T-cell (primary cell): ENCODE measurements at places on chromosomes 11 and 22.
A peak's percentile ranks its signal among the peaks of the same experiment; 100 is the strongest.

DNA sequence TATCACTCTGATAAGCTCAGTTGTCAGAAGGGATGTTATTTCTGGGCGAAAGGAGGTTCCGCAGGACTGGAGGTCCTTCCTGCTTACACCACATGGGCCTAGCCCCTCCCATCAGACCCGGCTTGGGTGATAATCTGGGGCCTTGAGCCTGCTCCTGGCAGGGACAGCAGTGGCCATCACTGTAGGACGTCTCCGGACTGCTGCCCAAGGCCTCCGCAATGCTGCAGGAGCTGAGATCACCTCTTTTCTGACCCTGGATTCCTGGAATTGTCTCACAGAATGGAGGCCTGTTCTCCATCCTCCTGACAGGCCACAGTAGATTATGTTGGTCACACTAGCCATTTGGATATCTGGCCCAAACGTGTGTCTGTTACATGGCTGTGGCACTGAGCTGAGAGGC lies 9.2 kb upstream of the BIK start:
- no peak for DNase-seq

DNA sequence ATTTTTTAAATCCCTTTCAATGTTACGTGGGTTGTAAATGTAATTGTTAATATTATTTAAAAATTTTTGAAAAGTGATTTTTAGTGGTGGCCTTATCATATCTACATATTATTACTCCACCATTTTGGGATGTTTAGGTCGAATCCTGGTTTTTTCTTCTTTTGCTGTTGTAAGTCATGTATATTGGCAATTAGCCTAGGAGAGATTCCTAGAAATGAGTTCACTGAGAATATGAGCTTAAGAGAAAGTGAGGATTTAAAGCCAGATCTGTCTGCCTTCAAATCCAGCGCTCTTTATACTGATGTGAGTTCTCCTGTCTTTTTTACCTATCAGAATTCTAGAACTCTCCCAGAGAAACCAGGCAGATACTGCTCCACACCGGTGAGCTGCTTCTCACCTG lies 56.1 kb downstream of the PTPRJ start:
- no peak for DNase-seq

DNA sequence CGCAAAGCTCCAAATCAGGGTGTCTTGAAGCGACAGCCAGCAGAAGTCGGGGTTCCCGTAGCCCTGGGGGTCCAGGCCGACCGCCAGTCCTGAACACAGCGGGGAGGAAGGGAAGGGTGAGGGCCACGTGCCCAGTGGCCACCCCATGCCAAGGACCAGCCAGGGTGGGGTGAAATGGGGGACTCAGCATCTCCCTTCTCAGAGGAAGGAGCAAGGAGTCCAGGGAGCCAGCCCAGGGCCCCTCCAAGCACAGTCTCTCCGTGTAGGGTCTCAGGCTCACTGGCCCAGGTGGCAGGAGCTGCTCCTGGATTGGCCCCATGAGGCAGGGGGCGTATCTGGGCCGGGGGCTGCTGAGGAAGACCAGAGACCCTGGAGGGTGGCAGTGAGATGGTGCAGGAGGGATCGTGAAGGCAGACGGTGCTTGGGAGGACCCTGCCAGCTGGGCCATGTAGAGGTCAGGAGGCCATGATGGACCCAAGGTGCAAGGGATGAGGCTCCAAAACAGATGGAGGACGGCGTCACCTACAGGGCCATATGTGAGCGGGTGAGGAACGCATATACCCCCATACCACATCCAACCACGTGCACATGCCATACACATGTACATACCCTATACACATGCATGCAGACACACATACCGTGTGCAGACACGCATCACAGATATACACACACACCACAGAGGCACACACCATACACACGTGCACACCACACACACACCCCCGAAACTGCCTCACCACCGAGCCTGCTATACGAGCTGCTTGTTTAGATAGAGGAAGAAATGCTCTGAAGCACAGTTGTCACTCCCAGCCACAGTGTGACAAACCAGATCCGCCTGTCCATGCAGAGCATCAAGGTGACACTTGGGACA lies 34.4 kb downstream of the TRMU start:
- no peak for DNase-seq

DNA sequence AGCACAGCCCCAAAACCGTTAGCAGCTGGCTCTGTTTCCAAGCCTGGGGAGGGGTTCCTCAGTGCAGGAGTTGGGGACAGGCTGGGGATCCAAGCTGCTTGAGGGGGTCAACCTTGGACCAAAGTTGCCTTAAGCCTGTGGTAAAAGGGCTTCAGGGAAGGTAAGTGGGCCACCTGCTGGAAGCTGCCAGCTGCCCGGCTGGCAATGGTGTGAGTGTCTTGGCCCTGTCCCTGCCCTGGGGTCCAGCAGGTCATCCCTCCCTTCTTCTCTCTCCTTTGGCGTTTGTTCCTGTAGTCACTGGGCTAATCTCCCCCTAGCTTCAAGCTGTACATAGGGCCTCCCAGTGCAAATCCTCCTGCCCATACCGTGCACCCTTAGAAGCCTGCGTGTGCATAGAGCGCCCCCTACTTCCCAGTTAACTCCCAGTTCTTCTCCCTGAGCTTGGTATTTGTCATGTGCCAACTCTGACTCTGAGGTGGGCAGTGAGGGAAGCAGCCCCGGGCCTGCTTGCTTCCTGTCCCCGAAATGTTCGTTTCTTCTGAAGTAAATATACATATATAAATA lies 4.4 kb downstream of the TMEM258 start:
- no peak for DNase-seq

DNA sequence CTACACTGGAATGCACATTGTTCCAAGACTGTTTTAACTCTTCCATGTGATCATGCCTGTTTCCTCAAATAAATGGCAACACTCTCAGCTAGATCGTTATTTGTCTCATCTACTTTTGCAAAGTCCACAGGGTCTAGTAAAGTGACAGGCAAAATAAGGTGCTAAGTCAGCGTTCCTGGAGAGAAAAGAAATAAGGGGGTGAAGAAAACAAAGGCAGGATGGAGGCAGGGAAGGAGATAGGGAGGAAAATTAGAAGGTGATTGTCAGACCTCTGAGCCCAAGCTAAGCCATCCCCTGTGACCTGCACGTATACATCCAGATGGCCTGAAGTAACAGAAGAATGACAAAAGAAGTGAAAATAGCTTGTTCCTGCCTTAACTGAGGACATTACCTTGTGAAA lies 132.1 kb downstream of the RAB38 start:
- DNase-seq = no peak

DNA sequence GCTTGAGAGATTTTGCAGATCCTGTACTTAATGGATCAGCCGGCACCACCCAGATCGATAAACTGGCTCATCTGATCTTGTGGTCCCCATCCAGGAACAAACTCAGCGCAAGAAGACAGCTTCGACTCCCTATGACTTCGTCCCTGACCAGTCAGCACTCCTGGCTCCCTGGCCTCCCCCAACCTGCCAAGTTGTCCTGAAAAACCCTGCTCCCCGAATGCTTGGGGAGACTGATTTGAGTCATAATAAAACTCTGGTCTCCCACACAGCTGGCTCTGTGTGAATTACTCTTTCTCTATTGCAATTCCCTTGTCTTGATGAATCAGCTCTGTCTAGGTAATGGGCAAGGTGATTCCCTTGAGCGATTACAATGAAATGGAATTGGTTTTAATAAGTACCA lies 29.5 kb downstream of the OR2AG2 start:
- DNase-seq = no peak

DNA sequence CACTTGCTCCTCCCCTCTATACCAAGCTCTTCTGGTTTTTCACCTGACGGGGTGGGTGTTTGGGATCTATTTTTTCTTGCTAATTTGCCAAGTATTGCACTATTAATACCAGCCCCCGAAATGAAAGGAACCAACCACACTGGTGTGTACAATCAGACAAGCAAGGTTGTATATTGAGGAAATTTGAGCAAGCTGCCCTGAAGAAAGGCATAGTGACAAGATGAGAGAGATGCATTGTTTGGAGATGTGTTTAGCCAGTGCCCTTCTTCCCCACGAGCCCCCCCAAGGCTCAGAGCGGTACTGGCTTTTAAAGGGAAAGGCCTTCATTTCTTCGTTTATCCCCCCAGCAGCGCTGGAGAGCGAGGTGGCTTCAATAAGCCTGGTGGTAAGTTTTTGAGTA lies 15.2 kb upstream of the GAS2L1 start:
- DNase-seq = no peak

- DNase-seq = no peak
These were observed 113.1 kb upstream of the TTC12 start for GRCh38 chr11:113201054-113201818.

DNA sequence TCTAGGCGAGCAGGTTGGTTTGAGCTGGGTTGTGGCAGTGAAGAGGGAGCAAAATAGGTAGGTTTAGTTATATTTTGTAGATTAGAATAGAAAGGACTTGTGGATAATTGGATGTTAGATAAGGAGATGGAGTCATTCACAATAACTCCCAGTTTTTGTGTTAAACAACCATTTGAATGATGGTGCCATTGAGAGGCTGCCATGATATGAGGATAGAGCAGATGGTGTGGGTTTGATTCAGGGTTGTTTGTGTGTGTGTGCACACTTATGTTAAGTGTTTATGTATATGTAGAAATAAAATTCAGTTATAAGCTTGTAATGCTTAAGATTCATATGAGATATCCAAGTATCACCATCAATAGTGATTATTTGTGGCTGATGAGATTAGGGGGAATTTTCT lies 166.6 kb downstream of the NXPE2 start:
- DNase-seq = no peak

DNA sequence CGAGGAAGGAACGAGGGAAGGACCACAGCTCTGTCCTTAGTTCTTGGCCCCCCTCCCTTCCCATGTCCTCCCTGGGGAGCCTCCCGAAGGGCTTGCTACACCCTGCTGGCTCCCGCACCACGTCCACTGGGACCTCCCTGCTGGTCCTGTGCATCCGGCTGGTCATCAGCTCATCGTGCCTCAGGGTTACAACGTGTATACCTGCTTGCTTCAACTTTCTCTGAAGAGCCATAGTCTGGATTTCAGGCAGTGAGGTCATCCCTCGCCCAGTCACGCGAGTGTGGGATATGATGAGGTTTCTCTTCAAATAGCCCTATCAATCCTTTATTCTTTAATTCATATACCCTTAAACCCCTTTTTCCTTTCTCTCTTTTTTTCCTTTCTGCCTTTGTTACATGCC lies 21.5 kb upstream of the CECR2 start:
- DNase-seq = no peak

DNA sequence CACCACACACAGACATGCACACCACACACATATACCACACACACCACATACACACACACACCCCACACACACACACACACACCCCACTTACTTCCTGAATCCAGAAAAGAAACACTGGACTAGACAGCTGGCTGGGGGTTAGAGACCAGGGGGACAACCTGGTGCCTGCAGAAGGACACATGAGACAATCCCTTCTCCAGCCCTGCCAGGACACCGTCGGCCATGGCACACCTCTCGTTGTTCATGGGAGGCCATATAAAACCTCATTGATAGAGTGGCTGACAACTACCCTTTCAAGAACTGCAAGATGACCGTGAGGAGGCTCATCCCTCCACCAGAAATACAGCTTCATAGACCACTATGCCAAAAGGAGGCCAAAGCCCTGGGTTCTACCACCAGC lies 54.3 kb downstream of the IGSF9B start:
- DNase-seq = no peak

- no peak for DNase-seq
These were observed 15.8 kb downstream of the CCND1 start for GRCh38 chr11:69656536-69657455.

DNA sequence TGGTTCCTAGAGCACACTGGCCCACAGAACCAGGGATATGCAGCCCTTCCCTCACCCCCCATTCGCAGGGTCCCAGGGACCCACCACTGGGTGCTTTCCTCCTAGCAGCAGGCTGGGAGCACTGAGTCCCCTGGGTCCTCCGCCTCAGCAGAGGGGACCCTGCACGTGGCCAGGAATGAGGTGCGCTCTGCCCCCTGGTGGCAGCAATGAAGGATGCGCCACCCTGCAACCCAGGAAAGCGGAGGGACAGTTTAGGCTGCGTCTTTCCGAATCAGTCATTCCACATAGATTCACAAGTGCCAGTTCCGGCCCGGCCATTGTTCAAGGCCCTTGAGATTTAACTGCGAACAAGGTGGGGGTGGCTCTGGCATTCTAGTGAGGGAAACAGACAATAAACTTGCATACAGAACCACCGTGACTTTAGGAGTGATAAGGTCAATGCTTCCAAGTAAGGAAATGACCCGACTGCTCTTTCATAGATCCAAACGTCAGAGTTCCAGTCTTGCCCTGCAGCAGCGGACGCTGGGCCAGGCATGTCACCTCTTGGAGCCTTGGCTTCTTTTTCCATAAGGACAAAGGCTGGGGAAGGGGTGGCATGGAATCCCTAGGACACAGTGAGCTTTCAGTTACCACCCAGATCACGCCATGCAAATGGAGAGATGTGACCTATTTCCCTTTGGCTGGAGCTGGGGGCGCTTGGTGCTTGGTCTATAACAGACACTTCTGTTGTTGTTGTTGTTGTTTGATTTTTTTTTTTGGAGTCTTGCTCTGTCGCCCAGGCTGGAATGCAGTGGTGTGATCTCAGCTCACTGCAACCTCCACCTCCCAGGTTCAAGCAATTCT lies 7.7 kb downstream of the RIN1 start:
- peak; percentile 75 for DNase-seq

GRCh38 chr11:123457187-123457770 lies 27.2 kb downstream of the GRAMD1B start:
- peak; percentile 29 for DNase-seq

DNA sequence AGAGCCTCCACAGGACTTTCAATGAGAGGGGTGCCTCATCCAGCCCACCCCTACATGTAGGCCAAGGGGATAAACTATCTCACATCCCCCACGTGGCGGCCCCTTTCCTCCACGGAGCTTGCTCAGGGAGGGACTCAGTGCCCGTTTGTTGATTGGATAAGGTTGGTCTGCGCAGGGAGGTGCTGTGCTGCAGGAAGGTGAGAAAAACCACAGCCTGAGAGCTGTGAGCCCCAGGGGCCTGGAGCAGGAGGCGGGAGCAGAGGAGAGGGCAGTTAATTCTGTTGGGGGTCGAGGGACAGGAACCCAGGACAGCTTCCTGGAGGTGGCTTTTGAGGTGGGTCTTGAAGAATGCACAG lies 31.9 kb upstream of the ATXN10 start:
- DNase-seq = no peak

DNA sequence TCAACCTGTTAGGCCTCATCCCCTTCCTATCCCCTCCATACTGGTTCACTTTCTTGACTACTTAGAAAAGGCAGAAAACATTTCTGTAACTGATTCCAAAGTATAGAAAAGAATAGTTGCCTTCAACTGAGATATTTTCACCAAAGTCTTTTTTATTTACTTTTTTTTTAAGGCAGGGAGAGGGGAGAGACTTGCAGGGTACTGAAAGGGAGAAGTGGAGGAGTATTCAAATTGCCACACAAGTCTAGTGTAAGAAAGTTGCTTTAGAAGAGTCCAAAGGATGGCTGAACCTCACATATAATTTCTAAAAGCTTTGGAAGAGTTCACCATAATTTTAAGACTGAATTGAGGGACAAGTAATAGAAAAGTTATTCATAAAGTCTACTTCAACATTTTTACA lies 6.3 kb downstream of the PHF21A start:
- DNase-seq = no peak
